ENCODE measurements at places on chromosomes 6 and 20.

GRCh38 chr6:101550451-101550850 is 156.9 kb downstream of the GRIK2 start:
- no peak for DNase-seq

GRCh38 chr20:51700809-51701285 is 67.3 kb downstream of the ATP9A start:
- DNase-seq, result peak; percentile 21

GRCh38 chr6:41655646-41656001 is 17.4 kb downstream of the MDFI start:
- DNase-seq, result no peak

DNA sequence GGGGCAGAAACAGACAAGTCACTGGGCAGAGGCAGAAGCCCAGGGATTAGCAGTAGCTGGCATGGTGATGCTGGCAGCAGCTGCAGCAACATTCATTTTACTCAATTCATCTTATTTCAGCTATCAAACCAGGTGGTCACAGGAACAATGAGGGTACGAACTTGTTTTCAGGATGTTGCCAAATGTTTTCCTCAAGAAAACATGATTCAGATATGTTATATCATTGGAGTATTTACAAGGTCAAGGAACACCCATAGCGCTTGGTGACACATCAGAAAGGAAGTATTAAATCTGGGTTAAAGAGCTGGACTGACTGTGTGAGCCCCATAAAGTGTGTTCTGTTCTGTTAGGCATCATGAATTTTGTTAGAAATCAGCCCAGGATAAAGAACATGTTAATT is 456.9 kb upstream of the ID4 start:
- DNase-seq, result no peak

DNA sequence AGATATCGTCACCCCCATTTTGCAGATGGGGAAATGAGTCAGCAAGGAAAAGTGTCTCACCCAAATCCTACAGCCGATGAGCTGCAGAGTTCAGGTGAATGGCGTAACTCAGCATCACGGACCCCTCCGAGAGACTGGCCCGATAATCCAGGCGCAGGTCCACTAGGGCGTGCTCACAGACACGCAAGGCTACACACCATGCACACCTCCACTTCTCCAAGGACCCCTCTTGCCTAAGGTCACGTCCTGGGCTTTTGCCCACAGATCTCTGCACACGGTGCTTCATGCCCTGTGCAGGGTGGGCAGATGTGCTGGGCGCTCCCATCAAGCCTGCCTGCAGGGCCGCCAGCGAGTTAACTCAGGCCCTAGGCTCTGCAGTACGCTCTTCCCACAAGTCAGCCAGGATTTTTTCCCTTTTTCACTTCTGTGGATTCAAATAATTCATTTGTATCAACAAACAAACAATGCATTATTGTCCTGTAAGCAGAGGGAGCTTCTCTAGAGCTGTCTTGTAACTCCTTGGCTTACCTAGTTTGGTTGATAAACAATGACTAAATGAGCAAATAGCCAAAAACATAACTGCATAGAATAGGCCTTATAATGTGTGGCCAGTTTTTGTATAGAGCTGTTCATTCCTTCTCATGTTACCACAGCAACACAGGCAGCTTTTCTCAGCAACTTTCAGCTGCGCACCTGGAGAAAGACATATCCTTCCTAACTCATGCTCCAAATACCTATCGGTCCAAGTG is 139.1 kb downstream of the AGPAT4 start:
- DNase-seq, result no peak

Data from CD14-positive monocyte (primary cell).